ENCODE measurements at places on chromosomes 2 and 18. TPM values are rescaled to one million over a fixed set of nuclear protein-coding genes. Genes with fewer than 3 reads are reported as not detected.

Gene CNGA3
- total RNA-seq: not detected

Gene GCG
- total RNA-seq: not detected

Gene ACOXL
- total RNA-seq: 0.58 TPM

Gene LOXHD1
- not detected for total RNA-seq

Gene NOL4
- not detected for total RNA-seq

Gene GALR1
- 0.55 TPM for total RNA-seq

Gene TDRD15
- total RNA-seq: under 0.01 TPM

Gene TBR1
- not detected for total RNA-seq

Gene KANSL1L
- total RNA-seq: 82.8 TPM

Gene ANO7
- total RNA-seq: 138 TPM

Gene SLC38A11
- 18.7 TPM for total RNA-seq

Gene C2orf66
- not detected for total RNA-seq

Gene ALPG
- not detected for total RNA-seq

Gene PROC
- total RNA-seq: 1.2 TPM

Gene NAT8
- total RNA-seq: not detected

Gene ECEL1
- total RNA-seq: 1.1 TPM

Gene KCNE4
- 0.58 TPM for total RNA-seq

Gene TFPI
- 30.0 TPM for total RNA-seq

Gene PDCL3
- not detected for total RNA-seq

Gene RAD51AP2
- not detected for total RNA-seq

Gene ARHGAP15
- not detected for total RNA-seq

Data from stomach (tissue), 19 donors.